Caki2 (cell line): ENCODE measurements at places on chromosomes 5 and 9.

DNA sequence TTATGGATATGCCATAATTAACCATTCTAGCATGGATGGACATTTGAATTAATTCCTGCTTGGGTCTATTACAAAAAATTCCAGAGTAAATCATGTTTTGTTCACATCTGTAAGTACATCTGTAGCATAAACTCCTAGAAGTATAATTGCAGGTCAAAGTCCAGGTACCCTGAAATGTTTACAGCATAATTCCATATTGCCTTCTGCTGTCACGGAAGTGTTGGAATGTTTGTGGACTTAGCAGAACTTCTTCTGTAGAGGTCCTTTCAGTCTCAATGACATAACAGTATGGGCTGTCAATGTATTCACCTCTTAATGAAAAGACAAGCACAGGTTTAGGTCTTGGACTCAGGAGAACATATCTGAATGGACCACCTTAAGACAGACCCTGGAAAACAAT is 1.8 kb downstream of the FAM240B start:
- no peak for DNase-seq

DNA sequence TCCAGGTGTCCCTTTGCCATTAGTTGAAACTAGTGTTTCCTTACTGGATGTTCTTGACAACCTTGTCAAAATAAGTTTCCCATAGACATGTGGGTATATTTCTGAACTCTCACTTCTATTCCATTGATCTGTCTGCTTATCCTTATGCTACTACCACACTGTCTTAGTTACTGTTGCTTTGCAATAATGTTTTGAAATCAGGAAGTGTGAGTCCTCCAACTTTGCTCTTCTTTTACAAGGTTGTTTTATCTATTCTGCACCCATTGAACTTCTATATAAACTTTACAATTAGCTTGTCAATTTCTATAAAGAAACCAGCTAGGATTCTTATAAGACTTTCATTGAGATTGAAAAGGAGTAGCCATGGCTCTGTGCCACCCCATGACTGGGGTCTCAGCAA is 24.3 kb downstream of the CD14 start:
- DNase-seq: no peak

DNA sequence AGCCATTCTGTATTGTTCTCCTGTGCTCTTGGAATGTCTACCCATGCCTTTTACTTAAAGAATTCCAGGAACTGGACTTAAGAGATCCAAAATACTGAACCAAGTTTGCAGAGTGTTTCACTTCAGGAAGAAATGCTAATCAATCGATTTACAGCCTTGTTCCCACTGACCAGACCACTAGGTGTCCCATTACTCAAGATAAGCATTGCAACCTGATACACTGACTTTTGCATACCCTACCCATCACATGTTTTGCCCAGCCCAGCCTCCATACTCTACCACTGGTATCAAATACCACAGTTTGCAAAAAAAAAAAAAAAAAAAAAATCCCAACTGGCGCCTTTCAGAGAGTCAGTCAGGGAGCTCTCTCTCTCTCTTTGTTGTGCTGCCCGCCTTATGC is 550.8 kb downstream of the CDH9 start:
- no peak for DNase-seq

GRCh38 chr9:27799326-27799725 is 226.0 kb upstream of the C9orf72 start:
- DNase-seq: no peak

- no peak for DNase-seq
These were observed 3.2 kb upstream of the ENHO start for GRCh38 chr9:34526026-34526425.

- DNase-seq: no peak
These were observed 64.7 kb downstream of the FGF1 start for GRCh38 chr5:142621227-142621626.

DNA sequence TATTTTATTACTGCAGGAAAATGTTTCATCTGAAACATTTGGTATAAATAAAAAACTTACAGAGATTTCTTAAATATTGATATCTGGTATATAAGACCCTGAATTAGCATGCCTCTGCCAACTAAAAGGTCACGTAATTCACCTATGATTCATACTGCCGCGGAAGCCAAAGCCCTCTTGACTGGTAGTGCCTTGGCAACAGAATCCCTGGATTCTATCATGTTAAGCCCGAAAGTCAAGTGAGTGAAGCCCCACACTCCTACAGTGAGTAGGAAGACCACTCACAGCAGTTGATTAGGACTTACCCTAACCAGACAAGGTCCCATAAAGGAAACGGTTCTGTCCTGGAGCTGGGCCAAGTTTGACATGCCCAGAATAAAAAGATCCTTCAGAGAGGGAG is 175.6 kb upstream of the NREP start:
- no peak for DNase-seq

DNA sequence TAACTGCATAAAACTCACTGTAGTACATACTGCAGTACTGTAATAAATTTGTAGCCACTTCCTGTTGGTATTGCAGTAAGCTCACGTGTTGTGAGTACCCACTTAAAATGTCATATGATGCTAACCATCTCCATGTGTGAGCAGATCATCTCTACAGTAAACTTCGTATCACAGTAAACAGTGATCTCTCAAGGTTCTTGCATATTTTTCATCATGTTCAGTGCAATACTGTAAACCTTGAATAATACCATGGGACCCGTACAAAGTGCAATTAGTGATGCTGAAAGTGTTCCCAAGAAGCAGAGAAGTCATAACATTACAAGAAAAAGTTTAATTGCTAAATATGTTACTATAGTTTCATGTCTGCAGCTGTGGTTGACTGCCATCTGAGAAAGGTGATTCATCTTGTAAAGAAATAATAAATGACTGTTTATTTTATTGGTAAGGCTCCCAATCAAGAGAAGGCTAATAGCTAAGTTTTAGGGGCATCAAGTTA is 253.8 kb upstream of the POU5F2 start:
- no peak for DNase-seq

GRCh38 chr5:156431956-156432829 is 105.2 kb downstream of the SGCD start:
- DNase-seq: no peak

- peak; percentile 33 for DNase-seq
These were observed at the start of gene BNC2 for GRCh38 chr9:16870596-16871335. TSS of gene BNC2 (minus strand) at chr9:16870670. CDS start at chr9:16870648, 22 bp downstream.

GRCh38 chr9:4820168-4820567 is 27.4 kb downstream of the RCL1 start:
- no peak for DNase-seq

DNA sequence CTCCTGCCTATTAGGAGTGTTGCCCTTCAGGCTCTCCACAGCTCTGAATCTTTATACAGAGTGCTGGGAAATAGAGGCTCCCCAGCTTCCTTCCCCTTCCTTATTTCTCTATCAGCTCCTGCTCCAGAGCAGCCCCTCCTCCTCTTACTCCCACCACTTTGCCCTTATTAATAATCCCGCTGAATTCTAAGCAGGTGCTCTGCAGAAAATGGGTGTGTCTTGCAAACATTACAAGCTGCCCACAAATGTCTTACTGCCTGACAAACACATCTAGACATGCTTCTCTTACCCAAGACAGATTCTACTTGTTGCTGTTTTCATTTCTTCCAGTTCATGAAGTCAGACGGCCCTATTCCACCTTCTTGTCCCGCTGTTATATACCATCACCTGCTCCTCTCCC is 6.4 kb downstream of the PHF24 start:
- DNase-seq: no peak

GRCh38 chr5:33379757-33380156 is 61.0 kb upstream of the TARS1 start:
- DNase-seq: no peak

DNA sequence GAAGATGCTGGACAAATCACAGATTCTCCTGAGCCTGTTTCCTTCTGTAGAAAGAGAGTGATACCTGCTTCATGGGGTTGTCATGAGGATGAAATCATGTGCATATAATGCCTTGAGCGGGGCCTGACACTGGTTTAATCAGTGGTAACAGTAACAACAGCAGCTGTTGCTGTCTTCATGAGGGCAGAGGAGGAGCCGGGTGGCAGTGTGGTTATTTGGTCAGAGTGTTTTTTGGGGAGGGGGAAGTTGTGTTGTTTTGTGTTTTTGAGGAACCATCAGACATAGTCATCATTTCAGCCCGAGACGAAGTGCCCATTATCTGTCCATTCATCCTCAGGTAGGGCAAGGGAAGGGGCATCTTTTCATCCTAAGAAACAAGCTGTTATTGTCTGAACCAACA is 44.0 kb downstream of the NEURL1B start:
- DNase-seq: no peak

DNA sequence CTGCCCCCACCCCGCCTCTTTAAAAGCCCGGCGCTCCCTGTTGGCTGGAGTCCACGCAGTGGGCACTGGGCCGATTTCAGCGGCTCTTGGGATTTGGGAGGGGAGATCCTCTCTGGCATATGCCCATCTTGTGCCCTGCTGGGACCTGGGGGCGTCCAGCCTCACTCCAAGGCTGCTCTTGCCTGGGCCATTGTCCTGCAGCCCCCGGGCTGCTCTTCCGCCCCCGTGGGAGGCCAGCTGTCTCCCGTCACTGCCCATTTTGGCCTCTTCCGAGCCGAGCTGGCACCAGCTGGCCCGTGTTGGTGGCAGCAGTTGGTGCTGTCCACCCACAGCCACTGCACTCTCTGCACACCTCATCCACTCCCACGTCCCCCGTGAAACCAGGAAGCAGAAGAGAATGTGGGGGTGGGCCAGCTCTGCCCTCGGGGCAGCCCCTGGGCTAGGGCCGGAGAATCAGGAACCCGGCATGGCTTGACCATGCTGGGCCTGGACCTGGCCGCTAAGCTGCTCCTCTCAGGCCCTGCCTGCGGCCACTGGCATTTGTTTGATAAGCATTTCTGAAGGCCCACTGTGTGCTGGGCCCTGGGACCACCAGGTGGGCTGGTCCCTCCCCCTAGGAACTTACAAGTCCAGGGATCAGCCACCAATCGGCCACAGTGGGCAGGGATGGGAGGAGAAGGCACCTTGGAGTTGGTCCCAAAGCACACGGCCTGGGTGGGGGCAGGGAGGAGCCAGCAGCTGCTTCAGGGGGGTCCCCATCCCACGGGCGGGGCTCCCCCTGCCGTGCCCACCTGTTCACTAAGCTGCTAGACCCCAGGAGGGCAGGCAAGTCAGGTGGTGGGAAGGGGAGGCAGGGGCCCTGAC is 2.2 kb downstream of the C8G start:
- DNase-seq: no peak

GRCh38 chr9:34985311-34985899 is 4.1 kb upstream of the DNAJB5 start:
- DNase-seq: peak; percentile 41

DNA sequence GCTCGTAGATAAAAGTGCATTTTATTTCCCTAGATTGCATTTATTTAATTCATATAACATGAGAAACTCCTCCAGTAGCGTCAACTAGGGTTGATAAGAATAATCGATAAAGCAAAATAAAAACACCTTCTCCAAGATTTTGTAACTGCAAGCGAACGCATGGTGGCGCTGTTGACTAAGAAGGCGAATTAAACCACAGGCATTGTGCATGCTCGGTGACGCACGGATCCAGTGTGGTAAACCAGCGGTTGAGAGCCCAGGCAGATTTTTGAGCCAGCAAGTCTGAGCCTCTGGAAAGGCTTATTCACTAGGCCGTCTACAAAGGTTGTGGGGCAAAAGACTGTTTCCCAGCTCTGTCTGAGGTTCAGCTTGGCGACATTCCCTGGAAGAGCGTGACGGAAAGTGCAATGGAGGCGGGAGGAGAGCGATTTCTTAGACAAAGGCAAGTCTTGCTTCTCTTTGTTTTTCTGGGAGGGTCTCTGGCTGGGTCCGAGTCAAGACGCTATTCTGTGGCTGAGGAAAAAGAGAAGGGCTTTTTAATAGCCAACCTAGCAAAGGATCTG is at the start of gene PCDHB3:
TSS of gene PCDHB3 (plus strand) at position 231 of the 563 bp plus-strand sequence. CDS start at position 408, 177 bp downstream.
- no peak for DNase-seq

- no peak for DNase-seq
These were observed 242.8 kb upstream of the ANKRD55 start for GRCh38 chr5:56475689-56476486.

GRCh38 chr9:88978034-88978433 is 13.2 kb upstream of the S1PR3 start:
- no peak for DNase-seq
